ENCODE measurements at places on chromosomes 12 and 14.
A peak's percentile ranks its signal among the peaks of the same experiment; 100 is the strongest.

DNA sequence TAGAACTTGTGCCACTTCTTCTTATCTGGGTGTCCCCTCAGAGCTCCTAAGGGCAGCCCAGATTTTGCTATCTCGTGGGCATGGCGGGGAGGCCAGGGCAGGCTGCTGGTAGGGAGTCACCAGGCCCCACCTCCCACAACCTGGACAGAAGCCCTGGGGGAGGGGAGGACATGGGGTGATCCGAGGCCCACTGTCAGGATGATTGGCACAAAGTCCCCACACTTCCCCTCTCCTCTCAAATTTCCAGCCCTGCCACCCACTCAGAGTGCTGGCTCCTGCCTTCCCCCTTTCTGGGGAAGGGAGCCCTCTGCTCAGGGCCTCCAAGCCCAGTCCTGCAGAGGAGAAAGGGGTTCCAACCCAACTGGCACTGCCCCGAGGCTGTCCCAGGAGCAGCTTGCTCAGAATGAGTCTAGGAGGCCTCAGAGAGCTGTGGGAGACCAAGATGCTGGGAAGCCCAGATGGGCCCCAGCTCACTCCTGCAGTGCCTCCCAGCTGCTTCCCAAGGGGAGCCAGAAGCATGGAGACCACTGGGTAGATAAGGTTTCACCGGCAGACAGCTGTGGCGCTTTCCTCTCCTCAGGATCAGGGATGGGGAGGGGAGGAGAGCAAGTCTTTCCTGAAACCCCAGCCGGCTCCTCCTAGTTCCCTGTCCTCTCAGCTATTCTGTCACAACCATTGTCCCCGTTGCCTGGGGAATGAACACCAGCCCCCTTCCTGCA, 82.8 kb downstream of the B4GALNT3 start:
- no peak for DNase-seq

GRCh38 chr12:67459173-67459572, 189.4 kb upstream of the DYRK2 start:
- no peak for DNase-seq

- no peak for DNase-seq
Observed at GRCh38 chr12:110636516-110636915, 22.6 kb downstream of the TCTN1 start.

DNA sequence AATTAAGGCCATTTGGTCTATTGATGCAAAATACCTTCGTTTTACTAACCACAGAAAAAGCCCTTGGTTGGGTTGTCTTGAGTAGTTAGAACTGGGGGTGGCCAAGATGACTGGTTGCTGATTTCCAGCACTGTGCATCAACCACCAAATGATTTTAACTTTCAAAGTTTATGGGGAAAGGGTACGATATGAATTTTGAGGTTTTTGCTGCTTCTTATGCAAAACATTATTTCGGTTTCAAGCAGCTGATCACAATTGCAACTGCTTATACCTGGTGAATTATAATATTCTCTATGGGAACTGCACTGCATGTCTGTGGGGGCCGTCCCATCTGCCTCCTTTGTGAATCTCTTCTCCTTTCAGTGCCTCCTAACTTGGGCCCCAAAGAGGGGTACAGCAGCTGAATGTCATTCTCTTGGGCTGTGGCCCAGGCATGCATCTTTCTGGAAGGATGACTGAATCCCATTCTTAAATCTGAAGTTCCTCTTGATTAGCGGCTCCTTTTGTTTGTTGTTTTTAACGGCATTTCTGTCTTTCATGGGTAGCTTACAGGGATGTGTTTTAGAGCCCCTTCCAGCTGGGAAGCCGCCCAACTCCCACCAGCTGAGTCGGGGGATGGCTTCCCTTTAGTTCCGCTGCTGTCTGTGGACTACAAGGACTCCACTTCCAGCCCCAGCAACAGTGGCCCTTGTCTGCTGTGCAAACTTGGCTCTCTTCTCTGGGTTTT, 479.8 kb downstream of the ZFP36L1 start:
- peak; percentile 26 for DNase-seq

DNA sequence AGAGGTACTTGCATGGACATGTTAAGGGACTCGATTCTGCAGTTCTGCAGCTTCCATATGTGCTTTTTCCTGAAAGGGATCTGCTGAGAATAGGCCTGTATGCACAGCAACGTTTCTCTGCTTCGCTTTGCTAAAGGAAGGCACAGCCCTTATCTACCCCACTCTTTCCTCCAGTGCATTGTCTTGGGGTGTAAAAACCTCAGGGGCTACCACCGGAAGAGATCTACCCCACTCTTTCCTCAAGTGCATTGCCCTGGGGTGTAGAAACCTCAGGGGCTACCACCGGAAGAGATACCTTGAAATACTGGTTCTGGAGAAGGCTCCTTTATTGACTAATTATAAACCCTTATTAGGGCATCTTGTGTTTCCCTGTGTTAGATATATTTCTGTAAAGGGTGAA, 52.9 kb downstream of the SEL1L start:
- no peak for DNase-seq
